ENCODE measurements at places on chromosomes 6 and 20.

- DNase-seq = no peak
Measured at GRCh38 chr6:156026486-156027247, 571.0 kb upstream of the NOX3 start.

- no peak for DNase-seq
Measured at GRCh38 chr6:12537389-12537788, 179.2 kb upstream of the PHACTR1 start.

DNA sequence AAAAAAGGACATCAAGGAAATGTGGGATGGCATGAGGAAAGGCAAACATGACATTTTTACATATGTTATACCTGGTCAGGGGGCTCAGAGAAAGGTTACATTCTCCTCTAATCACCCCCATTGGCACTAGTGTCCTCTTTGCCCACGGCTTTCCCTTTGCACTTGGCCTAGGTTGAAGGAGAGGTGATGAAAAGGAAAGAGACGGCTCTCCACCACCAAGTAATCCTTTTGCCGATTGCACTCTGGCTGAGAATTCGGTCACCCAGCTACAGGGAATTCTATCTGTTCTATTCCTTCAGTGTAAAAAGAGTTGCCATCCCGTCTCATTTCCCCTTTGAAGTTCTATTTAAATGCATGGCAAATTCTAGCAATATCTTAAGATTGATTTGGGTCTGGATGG is 10.4 kb downstream of the VGLL2 start:
- no peak for DNase-seq

GRCh38 chr6:83008626-83009025 is 57.0 kb downstream of the UBE3D start:
- no peak for DNase-seq

- no peak for DNase-seq
Measured at GRCh38 chr6:101069191-101069795, 188.2 kb upstream of the ASCC3 start.

- no peak for DNase-seq
Measured at GRCh38 chr6:100944644-100945043, 63.5 kb upstream of the ASCC3 start.

DNA sequence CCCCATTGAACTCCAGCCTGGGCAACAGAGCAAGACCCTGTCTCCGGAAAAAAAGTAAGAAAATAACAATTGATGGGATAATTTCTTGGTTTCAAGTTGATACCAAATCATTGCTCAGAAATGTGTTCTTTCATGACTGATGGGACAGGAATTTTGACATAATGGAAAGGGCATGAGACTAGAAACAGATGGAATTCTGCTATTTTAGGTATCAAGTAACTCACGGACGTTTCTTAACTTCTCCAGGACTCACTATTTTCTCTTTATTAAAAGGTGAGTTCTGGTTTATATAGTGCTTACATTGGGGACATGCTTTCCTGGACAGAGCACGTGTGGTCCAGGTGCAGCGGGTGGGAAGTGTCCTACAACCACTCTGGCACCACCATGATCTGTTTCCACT is 6.0 kb upstream of the DSP start:
- no peak for DNase-seq
